GM06990 (cell line): ENCODE measurements at places on chromosomes 4 and X.

- peak; percentile 1 for DNase-seq
These were observed 722 bp upstream of the EFHC2 start for GRCh38 chrX:44344194-44344593.

DNA sequence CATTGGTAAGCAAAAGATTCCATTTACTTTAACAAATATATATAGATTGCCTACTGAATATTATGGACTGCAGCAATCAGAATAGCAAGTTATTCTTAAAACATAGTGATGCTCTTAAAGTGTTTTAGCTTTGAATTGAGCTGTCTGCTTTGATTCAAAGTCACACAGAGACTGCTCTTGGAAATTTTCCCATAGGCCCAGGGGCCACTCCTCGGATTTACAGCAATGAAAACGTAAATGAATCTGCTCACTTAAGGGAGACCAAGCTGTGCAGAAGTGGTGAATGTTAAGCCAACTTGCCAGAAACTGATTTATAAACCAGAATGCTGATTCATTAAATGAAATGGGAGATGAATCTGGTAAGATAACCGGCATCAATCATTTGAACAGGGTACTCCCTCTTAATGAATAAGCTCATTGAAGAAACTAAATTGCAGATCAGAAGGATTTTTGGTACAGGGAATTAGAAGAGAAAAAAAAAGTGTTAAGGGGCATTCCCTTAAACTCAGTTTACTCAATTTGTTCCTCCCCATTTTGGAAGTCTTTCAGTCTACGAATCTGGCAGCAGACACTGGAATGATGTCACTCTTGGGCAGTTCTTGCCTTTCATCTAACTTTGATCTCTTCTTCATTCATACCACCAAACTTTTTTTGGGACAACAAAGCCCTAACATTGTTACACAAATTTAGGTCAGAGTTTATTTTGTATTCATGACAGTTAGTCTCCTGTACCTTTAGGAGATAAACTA, 363.3 kb upstream of the MAGEB2 start:
- DNase-seq: no peak

DNA sequence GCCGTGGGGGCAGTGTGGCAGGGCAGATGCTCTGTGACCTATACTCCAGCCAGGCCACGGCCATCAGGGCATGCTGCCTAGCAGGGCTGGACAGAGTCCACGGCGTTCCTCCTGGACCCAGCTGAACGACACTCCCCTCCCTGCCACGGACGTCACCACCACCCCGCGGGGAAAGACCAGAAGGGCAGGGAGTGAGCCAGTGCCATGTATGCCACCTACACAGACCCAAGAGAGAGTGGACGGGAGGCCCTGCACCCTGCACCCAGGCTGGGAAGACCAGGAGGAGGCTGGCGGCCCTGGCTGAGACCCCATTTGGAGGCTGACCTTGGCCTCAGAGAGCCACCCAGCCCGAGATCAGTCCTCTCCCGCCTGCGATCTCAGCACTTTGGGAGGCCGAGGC, 101.9 kb downstream of the FAM53A start:
- no peak for DNase-seq

DNA sequence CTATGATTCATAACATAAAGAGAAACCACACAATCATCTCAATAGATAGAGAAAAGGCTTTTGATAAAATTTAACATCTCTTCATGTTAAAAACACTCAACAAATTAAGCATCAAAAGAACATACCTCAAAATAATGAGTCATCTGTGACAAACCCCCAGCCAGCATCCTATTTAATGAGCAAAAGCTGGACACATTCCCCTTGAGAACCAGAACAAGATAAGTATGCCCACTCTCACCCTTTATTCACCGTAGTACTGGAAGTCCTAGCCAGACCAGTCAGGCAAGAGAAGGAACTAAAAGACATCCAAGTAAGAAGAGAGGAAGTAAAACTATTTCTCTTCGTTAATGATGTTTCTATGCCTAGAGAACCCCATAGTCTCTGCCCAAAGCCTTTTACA, 507.2 kb downstream of the PABPC4L start:
- no peak for DNase-seq

DNA sequence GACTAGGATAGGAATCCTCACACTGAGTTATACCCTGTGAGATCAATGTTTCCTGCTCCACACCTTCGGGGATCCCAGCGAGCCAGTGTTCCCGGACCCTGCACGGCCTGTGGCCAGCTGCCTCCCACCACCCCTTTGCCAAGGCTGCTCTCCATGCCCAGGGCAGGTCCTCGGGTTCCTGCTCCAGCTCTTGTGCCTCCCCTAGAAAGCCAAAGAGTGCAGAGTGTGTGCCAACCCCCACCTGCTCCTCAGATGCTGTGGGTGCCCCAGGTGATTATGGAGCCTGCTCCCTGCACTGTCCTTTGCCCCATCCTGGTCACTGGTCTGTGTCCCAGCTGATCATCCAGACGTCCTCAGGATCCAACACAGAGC, 246.4 kb downstream of the AFAP1 start:
- DNase-seq: no peak

DNA sequence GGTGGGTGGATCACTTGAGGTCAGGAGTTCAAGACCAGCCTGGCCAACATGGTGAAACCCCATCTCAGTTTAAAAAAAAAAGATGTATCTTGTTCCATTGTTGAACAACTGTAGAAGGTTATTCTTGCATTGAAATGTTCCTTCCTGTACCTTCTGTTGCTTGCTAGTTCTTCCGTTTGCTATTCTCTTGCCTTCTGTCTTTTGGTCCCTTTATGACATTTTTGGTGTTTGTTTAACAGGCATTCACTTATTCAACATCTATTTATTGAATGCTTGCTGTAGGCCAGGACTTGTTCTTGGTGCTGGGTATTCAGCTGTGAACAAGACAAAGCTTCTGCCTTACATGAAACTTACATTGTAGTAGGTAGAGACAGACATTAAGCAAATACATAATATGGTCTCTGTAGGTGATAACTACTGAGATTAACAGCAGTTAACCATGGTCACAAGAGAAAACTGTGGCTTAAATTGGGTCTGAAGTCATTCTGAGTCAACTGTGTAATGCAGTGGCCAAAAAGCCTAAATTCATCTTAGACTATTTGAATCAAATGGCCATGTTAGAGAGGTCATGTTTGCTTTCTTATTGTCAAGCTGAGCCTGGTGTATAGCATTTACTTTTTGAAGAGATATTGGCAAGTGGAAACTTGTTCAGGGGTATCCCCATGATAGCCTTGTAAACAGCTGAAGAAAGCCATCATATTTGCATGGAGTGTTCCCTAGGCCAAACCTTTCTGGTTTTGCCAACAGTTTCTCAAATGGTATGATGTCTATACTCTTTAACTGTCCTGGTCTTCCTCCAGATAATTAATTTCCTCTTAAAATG, 35.6 kb downstream of the GAB1 start:
- DNase-seq: peak; percentile 40

- no peak for DNase-seq
These were observed 425.0 kb downstream of the FAT4 start for GRCh38 chr4:125739760-125740159.

DNA sequence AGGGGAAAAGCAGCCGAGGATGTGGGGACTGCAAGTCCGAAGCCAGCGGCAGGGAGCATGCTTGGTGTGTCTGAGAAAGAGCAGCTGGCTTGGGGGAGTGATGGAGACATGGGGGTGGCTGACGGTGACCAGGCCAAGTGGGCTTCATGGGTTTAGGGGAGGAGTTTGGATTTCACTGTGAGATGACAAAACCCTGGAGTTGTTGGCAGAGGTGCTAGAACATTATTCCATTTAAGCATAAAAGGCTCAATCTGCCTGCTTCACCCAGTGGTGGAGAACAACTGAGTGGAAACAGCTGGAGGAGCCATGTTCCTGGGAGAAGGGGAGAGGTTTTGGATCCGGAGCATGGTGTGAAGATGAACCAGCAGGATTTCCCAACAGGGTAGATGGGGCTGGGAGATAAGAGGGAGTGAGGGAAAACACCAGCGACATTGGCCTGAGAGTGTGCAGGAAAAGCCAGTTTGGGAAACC, 318.0 kb upstream of the TAPT1 start:
- no peak for DNase-seq

- DNase-seq: no peak
These were observed 185.3 kb downstream of the KIT start for GRCh38 chr4:54843106-54843505.

- DNase-seq: no peak
These were observed 1.4 kb upstream of the VEGFC start for GRCh38 chr4:176794151-176794550.

DNA sequence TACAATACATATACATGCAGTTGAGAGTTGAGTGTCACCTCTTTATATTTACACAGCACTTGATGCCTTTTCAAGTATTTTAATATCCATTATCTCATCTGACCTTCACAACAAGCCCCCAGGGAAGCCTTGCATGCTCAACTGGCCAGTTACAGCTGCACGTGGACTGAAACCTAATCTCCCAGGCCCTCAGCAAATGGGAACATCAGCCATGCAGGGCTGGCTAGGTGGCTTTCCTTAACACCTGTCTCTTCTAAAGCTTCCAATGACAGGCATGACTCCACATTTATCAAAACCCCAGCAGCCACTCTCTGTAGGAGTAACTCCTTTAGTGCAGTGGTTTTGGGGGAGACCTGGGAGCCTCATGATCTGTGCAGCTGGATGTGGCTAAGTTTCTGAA, 56.4 kb downstream of the PHKA2 start:
- DNase-seq: no peak

DNA sequence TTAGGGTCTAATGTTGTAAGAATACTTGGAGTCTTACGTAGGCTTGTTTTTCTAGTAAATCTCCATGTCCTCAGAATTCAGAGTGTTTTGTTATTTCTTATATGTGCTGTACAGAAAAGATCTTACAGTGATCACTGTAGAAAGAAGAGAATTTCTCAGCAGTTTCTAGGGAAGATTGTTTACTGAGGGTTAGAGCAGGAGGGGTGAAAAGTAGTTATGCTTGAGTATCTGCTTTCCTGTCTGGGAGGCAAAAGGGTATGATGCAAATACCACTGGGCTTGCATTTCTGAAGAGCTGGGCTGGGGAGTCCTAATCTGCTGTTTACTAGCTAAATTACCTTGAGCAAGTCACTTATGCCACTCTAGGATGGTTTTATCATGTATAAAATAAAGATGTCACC, 78.2 kb downstream of the BEND4 start:
- no peak for DNase-seq

DNA sequence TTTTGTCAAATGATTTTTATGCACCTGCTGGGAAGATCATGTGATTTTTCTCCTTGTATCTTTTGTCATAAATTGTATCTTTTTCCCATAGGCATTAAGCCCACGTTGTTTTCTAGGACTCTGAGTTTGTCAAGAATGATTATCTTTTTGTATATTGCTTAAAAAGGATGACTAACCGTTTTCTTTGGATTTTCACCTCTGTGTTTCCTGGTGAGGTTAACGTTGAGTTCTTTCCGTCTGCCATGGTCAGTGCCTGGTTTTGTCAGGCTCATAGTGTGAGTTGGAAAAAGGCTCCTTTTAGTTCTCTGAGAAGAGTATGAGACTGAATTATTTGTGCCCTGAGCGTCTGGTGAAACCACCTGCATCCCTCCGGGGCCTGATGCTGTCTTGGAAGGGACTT, 21.9 kb downstream of the PCGF3 start:
- DNase-seq: no peak

DNA sequence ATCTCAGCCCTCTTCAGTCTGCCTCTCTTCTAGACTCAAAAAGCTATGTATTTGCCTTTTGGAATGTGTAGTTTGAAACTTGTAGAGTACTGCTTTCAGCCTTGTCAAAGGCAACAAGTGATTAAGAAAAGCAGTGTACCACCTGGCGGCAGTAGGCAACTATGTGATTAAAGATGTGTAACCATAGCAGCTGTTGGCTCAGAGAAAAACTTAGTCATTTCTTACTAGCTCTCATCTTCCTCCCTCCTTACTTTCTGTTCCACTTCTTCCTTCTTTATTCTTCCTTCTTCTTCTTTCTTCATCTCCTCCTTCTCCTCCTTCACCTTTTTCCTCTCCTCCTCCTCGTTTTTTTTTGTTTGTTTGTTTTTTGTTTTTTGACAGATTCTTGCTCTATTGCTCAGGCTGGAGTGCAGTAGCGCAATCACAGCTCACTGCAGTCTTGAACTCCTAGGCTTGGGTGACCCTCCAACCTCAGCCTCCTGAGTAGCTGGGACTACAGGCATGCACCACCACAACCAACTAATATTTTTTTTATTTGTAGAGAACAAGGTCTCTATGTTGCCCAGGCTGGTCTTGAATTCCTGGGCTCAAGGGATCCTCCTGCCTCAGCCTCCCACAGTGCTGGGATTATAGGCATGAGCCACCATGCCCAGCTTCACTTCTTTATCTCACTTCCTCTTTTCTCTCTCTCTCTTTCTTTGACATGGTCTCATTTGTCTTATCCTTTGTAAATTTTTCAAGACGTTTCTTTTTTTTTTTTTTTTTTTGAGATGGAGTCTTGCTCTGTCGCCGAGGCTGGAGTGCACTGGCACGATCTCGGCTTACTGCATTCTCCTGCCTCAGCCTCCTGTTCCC, 32.6 kb downstream of the ABHD18 start:
- peak; percentile 53 for DNase-seq

DNA sequence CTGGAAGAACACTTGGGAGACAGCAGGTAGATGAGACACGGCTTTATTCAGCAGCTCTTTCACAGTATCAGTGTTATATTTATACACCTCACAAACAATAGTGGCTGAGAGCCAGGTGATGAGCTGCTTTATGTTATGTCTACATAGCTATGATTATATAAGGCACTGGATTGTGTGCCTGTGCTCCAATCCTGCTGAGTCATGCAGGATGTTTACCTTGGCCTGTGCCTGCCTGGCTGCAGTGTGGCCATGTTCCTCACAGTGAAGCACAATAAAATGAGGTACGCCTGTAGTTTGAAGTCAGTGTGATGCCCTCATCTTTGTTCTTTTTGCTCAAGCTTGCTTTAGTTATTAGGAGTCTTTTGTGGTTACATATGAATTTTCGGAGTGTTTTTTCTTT, 31.3 kb downstream of the CXCL13 start:
- DNase-seq: no peak

DNA sequence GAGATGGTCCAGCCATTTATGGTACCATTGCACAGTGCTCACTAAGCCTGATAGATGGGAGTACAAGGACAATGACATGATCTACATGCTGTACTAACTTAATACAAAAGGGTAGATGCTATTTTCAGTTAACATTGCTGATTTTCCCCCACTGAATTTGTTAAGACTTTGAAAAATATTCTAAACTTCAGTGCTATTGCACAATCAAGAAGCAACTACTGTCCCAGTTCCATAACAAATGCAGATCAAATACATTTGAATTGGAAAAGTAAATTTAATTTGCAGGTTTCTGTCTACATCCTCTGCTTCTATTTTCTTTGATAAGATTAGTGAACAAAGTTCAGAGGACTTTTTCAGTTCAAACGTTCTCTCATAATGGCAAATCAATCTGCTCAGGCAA, 366.8 kb upstream of the FGF13 start:
- DNase-seq: no peak

- DNase-seq: no peak
These were observed 626 bp downstream of the YTHDC1 start for GRCh38 chr4:68349279-68349648.

GRCh38 chr4:38046727-38047489, 86.7 kb downstream of the PTTG2 start:
- no peak for DNase-seq

GRCh38 chr4:90855111-90855510, 727.9 kb downstream of the CCSER1 start:
- no peak for DNase-seq
